Stimulated activated CD4-positive, alpha-beta T cell treated with anti-CD3 and anti-CD28 coated beads, Interleukin-1b, Interleukin-23, amount 100 ng/mL, for 24 hours (primary cell): ENCODE measurements at places on chromosomes 16 and 17.
A peak's percentile ranks its signal among the peaks of the same experiment; 100 is the strongest.

DNA sequence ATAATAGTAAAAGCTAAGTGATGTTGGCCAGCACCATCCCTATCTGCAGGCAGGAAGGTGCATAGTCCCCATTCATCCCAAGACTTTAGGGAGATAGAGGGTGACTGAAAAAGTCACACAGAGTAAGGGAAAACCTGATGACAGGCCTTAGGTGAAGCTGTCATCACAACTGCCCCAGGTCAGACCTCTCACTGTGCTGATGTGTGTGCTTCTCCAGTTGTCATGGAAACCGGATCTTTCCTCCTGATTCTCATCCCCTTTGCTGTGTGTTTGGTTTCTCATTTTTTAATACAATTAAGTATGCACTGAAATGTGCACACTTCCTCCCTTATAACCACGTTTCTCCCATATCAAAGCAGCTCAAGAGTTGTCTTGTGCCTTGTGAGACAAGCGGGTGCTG, 135.1 kb upstream of the ANKFN1 start:
- DNase-seq: no peak

DNA sequence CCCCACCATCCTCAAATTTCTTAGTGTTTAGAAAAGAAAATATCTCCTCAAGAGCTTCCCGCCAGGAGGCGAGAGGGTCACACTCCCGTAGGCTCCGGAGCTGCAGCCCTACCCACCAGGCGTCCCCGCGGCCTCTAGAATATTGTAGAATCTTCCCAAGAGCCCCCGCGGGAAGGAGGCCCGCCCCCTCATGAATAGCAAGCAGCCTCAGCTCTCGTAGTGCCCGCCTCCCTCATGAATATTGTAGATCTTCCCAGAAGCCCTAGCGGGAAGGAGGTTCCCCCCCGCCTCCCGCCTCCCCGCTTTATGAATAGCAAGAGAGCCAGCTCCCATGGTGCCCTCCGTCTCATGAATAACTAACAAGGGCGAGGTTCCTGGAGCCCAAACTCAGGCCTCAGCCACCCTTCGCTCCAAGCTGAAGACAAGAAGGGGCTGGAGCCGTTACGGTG, at the start of gene FBXO47:
Gene FBXO47 (minus strand): TSS at position 114 of the 449 bp plus-strand sequence. CDS start 4,378 bp downstream, outside the sequence.
- DNase-seq: peak; percentile 69

DNA sequence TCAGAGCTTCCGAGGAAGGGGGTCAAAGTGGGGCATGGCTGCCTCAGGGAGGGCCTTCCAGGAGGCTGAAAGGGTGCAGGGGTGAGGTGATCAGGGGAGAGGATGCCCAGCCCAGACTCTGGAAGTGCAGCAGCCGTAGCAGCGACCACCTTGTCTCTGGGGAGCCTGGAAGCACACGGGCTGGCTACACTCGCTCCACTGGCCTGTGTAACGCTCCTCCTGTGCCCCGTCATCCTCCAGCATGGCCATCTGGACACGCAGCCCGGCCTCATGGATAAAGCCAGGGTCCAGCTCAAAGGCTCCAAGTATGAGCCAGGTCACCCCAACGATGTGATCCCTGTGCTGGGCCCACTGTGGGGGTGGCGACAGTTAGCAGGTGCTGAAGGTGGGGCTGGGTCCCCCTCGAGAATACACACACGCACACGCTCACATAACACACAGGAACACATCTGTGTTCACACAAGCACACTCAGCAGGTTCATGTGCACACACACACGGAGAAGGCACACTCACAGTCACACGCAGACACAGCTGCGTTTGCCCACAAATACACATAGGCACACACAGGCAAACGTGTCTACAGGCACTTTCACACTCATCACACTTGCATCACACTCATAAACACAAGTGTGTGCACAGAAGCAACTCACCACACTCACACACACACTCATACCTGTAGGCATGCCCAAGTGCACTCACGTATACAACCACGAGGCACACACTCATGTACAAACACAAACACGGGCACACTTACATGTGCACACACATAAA, 19.3 kb downstream of the POLR3K start:
- DNase-seq: no peak

- DNase-seq: peak; percentile 49
Observed at GRCh38 chr17:74957935-74958740, 14.4 kb downstream of the HID1 start.

DNA sequence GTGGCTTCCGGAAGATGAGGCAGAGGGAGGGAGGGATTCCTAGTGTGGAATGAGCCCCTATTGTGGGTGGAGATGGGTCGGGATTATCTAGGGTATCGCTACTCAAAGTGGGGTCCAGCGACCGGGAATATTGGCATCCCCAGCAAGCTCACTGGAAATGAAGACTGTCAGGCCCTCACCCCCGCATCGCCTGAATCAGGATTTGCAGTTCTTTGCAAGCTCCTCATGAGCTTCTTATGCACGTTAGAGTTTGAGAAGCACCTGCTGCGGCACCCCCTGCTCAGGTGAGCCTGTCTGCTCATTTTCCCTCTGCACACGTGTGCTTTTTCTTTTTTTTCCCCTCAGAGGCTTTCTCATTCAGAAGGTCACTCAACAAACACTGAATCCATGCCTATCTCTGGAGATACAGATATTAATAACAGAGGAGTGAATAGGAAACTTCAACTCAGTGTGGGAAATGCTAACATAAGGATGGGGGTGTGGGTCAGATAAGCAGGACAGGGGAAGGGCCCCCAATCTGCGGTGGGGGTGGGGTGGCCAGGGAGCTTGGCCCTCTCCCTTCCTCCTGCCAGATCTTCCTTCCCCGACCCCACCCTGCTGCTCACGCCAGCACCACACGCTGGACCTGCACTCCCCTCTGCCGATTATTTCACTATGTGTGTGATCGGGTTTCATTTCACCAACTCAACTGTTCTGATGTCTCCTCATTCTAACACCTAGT, 67.7 kb upstream of the NFAT5 start:
- DNase-seq: no peak

- DNase-seq: no peak
Observed at GRCh38 chr16:11639008-11639562, 29.2 kb upstream of the SNN start.
